Endodermal cell (in vitro differentiated cells): ENCODE measurements at places on chromosomes 11 and 22. TPM values are rescaled to one million over a fixed set of nuclear protein-coding genes. Genes with fewer than 3 reads are reported as not detected.
A peak's percentile ranks its signal among the peaks of the same experiment; 100 is the strongest.

Gene C11orf87
- not detected in 3 replicates for total RNA-seq

GRCh38 chr11:120109531-120109930 is 28.4 kb downstream of the TRIM29 start:
- peaks cover 65% of the 10 kb centered on the region for H3K27me3 ChIP-seq
- DNase-seq, result no peak
- H3K36me3 ChIP-seq, result no peaks in the 10 kb centered on the region
- H3K4me3 ChIP-seq, result no peak overlapping the region

- H3K36me3 ChIP-seq, result no peaks in the 10 kb centered on the region
- peaks cover 17% of the 10 kb centered on the region for H3K27me3 ChIP-seq
- no peaks in the 10 kb centered on the region for H3K4me1 ChIP-seq
- no peak overlapping the region for H3K4me3 ChIP-seq
- DNase-seq, result no peak
Measured at GRCh38 chr11:131866535-131867400, 496.4 kb downstream of the NTM start.

Gene STARD10
- total RNA-seq, result 32.2 to 42.3 TPM (median 34.9 TPM) in 3 replicates

Gene SCN4B
- total RNA-seq, result 0.15 to 0.28 TPM (median 0.23 TPM) in 3 replicates

GRCh38 chr11:1087961-1088926 is 13.6 kb downstream of the MUC2 start:
- no peaks in the 10 kb centered on the region for H3K27me3 ChIP-seq
- H3K36me3 ChIP-seq, result no peaks in the 10 kb centered on the region
- DNase-seq, result peak; percentile 71
- no peak overlapping the region for H3K27ac ChIP-seq
- no peaks in the 10 kb centered on the region for H3K4me1 ChIP-seq
- no peak overlapping the region for H3K4me3 ChIP-seq

DNA sequence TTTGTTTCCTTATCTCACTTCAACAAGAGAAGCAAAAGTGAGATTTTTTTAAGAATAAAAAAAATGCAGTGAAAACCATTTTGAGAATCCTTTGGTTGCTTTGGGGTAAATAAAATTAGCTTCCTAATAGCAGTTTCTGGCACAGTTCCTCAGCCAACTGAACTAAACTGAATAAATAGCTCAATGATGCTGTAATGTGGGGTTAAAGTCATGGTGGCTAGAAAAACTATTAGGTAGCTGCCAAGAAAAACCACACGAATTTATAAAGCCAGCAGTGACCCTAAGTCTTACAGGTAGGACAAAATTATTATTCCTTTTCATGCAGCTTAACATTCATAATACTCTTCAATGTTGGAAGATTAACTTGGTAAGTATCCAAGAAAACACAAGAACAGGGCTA is 142.4 kb downstream of the APIP start:
- no peak overlapping the region for H3K27ac ChIP-seq
- H3K36me3 ChIP-seq, result no peaks in the 10 kb centered on the region
- no peak for DNase-seq
- H3K4me1 ChIP-seq, result peaks cover 4% of the 10 kb centered on the region

DNA sequence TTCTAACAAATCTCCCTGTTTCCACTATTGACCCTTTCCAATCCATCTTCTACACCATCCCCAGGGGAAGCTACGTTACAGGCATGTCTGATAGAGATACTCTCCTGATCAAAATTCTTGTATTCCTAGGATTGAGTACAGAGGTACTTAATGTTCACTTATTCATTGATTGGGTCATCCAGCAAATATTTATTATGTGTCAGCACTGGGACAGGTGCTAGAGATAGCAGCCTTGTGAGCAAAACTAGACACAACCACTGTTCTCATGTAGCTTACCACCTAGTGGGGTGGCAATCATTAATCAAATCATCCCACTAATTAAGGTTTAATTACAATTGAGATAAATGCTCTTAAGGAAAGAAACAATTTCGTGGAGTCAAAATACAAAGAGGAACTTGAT is 9.4 kb upstream of the RTCB start:
- H3K4me3 ChIP-seq, result no peak overlapping the region
- H3K36me3 ChIP-seq, result no peaks in the 10 kb centered on the region
- peaks cover 57% of the 10 kb centered on the region for H3K27me3 ChIP-seq
- H3K27ac ChIP-seq, result no peak overlapping the region
- H3K4me1 ChIP-seq, result no peaks in the 10 kb centered on the region
